Occipital lobe (tissue), 3 donors: ENCODE measurements at places on chromosomes 13 and 19. TPM values are rescaled to one million over a fixed set of nuclear protein-coding genes. Genes with fewer than 3 reads are reported as not detected.

Gene CNMD
- total RNA-seq: 2.7 TPM

Gene SHISA2
- total RNA-seq: 21.4 TPM

Gene TPTE2
- total RNA-seq: 0.16 TPM

Gene LRRC63
- total RNA-seq: 2.0 TPM

Gene CEACAM19
- total RNA-seq: 2.0 TPM

Gene IFNL1
- total RNA-seq: not detected

Gene ELSPBP1
- total RNA-seq: not detected

Gene USHBP1
- total RNA-seq: 0.47 TPM

Gene CNFN
- not detected for total RNA-seq

Gene COX7A1
- total RNA-seq: 3.9 TPM

Gene ZNF730
- 21.5 TPM for total RNA-seq

Gene ADGRL1
- 47.9 TPM for total RNA-seq

Gene MUC16
- total RNA-seq: not detected

Gene LILRB3
- not detected for total RNA-seq

Gene TNNT1
- total RNA-seq: not detected

Gene SLC17A7
- total RNA-seq: 34.6 TPM

Gene PMIS2
- total RNA-seq: not detected

Gene ZNF536
- 28.1 TPM for total RNA-seq

Gene CALR3
- not detected for total RNA-seq

Gene ACP7
- not detected for total RNA-seq

Gene STK24
- 32.8 TPM for total RNA-seq

Gene PEG3
- 62.5 TPM for total RNA-seq

Gene GARIN5B
- not detected for total RNA-seq

Gene MED25
- total RNA-seq: 12.8 TPM

Gene ZNF554
- 17.5 TPM for total RNA-seq

Gene FAM216B
- total RNA-seq: 0.78 TPM

Gene GPR183
- total RNA-seq: 3.1 TPM

Gene ZNF224
- total RNA-seq: 57.9 TPM

Gene TNFSF11
- total RNA-seq: not detected

Gene CPB2
- not detected for total RNA-seq

Gene COG3
- 52.6 TPM for total RNA-seq

Gene NFILZ
- not detected for total RNA-seq

Gene DAND5
- not detected for total RNA-seq

Gene POU4F1
- under 0.01 TPM for total RNA-seq

Gene NAPA
- total RNA-seq: 26.8 TPM

Gene LHB
- total RNA-seq: not detected

Gene AMER2
- 161 TPM for total RNA-seq

Gene ZNF563
- total RNA-seq: 1.9 TPM

Gene NLRP12
- total RNA-seq: 0.16 TPM

Gene NBEA
- total RNA-seq: 251 TPM

Gene DACT3
- 14.5 TPM for total RNA-seq

Gene ERF
- 7.8 TPM for total RNA-seq

Gene PTH2
- not detected for total RNA-seq

Gene CNN1
- total RNA-seq: not detected

Gene CBLC
- not detected for total RNA-seq

Gene ZNF99
- total RNA-seq: 0.16 TPM

Gene ZNF415
- 24.3 TPM for total RNA-seq

Gene PEAK3
- total RNA-seq: not detected

Gene RNF113B
- not detected for total RNA-seq

Gene ING1
- total RNA-seq: 19.0 TPM

Gene S1PR4
- 0.16 TPM for total RNA-seq

Gene APOC1
- 5.3 TPM for total RNA-seq

Gene MBD3L5
- total RNA-seq: not detected

Gene ZNF534
- total RNA-seq: 2.8 TPM

Gene RAX2
- not detected for total RNA-seq

Gene NLRP4
- under 0.01 TPM for total RNA-seq

Gene MYH14
- total RNA-seq: 0.94 TPM

Gene OR7A5
- total RNA-seq: not detected

Gene ZSCAN5A
- total RNA-seq: 4.8 TPM

Gene CASP14
- not detected for total RNA-seq
